ENCODE measurements at places on chromosomes 5 and 9.
A peak's percentile ranks its signal among the peaks of the same experiment; 100 is the strongest.

DNA sequence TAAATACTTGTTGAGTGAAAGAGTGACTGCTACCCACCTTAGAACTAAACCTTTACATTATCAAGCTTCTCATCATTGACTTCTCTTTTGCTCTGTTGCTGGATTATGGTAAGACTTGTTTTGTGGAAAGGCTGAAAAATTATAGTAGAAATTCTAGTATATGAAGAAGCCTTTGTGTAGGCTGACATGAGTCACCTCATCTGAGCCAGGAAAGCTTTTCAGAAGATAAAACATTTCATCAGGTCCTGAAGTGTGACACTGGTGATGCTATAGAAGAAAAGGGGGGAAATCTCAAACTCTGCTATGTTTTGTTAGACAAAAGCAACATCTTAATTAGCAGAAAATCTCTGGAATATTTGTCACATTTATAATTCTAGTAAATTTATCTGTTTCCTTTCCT lies 18.4 kb upstream of the SLC44A1 start:
- ATAC-seq: no peak

GRCh38 chr5:53642061-53642460 lies 81.6 kb downstream of the NDUFS4 start:
- no peak for ATAC-seq

DNA sequence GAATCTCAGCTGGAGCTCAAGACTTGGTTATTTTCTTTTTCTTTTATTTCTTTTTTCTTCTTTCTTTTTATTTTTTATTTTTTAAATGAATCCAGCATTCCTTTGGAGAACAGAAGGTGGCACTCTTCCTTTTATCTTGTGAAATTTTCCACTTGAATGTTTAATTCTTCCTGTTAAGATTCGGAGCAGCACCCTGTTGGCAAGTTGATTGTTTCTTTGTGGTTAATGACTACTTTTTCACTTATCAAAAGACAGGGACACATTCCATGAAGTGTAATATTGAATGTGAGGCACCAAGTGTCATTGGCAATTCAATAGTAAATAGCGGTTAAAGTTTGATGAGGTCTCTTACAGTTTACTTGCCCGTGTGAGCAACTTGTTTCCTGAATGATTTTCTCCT lies 240.5 kb upstream of the CHD1 start:
- no peak for ATAC-seq

- no peak for ATAC-seq
These were observed 47.7 kb upstream of the TEX48 start for GRCh38 chr9:114729706-114730105.

DNA sequence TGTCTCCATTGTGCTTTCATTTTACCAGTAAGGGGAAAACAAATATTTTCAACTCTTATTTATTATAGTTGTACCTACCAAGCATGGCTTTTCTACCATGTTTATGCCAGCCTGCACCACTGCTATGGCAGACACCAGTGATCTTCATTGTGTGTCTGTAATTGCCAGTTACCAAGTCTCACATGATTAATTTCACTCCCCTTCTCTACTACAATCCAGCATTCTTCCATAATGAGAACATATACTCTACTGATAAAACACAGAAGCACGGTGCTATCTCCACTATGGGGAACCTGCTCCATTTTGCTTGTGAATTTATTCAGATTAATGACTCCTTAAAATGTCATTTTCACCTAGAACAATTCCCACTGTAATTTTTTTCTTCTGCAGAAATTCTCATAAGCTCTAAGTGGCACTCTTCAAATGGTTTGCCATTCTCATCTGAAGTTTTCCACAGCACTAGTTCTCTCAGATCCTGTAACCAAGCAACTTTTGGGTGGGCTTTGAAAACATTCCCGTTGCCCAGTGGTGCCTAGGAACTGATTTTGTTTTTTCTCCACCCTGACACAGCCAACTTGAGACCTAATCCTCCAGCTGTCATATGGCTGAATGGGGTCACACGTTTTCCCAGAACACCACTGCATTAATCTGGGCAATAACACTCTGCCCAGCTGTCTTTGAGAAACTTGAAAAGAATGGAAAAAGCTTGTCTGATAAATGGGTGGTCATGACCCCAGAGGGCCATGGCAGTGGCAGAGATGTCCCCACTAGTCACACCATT lies 222.7 kb upstream of the RASEF start:
- no peak for ATAC-seq

- peak; percentile 31 for ATAC-seq
These were observed 96.3 kb upstream of the RANBP3L start for GRCh38 chr5:36397901-36398536.

DNA sequence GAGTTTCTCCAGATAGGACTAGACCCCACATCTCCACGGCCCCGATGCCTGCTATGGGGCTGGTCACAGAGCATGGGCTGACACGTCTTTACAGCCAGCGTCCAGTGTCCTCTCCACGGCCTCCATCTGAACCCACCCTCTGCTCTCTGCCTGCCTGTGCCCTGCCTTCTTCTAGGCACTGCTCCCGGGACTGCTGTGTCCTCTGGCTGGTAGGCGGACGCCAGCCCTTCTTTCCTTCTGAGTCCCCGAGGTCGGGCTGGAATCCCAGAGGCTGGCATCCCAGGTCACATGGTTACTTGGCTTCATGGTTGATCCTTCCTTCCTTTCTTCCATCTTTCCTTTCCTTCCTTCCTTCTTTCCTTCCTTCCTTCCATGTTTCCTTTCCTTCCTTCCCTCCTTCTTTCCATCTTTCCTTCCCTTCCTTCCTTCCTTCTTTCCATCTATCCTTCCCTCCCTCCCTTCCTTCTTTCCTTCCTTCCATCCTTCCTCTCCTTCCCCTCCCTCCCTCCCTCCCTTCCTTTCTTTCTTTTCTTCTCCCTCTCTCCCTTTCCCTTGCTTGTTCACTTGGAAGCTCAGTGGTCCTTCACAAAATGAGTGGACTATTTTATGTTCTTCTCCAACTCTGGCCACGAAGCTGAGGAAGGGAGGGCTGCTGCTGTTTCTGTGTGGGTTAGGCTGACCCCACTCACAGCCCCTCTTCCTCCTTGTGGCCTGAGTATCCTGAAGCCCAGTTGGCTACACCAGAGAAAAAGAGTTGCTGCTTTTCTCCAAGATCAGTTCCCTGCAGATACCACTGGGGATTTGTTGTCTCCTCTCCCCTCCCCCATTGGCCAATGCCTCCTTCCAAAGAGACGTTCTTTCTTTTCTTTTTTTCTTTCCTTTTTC lies 66.8 kb upstream of the NEURL1B start:
- no peak for ATAC-seq

GRCh38 chr9:93653760-93654159 lies 77.4 kb downstream of the PHF2 start:
- no peak for ATAC-seq

GRCh38 chr9:129594632-129595031 lies 26.3 kb downstream of the C9orf50 start:
- ATAC-seq: no peak

DNA sequence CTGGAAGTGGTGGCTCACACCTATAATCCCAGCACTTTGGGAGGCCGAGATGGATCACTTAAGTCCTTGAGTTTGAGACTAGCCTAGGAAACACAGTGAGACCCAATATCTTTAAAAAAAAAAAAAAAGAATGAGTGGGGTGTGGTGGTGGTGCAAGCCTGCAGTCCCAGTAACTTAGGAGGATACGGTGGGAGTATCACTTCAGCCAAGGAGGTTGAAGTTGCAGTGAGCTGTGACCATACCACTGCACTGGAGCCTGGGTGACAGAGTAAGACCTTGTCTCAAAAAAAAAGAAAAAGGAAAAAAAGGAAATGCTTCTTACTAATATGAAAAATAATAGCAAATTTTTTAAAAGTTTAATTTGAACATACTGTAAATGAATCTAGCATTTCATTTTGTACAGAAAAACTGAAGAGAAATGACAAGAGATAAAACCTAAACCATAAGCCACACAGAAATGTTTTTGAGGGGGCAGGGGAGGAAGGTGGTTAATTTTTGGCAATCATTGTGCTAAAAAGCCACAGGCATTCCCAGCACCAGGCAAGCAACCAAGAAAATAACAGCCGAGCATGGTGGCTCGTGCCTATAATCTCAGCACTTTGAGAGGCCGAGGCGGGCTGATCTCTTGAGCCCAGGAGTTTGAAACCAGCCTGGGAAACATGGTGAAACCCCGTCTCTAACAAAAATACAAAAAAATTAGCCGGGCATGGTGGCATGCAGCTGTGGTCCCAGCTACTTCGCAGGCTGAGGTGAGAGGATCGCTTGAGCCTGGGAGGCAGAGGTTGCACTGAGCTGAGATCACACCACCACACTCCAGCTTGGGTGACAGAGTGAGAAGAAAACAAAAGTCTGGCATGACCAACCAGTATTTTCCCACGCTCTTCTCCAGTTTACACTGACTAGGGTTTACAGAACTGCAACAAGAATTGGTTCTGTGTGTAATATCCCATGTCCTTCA lies 114.5 kb upstream of the NR5A1 start:
- no peak for ATAC-seq

DNA sequence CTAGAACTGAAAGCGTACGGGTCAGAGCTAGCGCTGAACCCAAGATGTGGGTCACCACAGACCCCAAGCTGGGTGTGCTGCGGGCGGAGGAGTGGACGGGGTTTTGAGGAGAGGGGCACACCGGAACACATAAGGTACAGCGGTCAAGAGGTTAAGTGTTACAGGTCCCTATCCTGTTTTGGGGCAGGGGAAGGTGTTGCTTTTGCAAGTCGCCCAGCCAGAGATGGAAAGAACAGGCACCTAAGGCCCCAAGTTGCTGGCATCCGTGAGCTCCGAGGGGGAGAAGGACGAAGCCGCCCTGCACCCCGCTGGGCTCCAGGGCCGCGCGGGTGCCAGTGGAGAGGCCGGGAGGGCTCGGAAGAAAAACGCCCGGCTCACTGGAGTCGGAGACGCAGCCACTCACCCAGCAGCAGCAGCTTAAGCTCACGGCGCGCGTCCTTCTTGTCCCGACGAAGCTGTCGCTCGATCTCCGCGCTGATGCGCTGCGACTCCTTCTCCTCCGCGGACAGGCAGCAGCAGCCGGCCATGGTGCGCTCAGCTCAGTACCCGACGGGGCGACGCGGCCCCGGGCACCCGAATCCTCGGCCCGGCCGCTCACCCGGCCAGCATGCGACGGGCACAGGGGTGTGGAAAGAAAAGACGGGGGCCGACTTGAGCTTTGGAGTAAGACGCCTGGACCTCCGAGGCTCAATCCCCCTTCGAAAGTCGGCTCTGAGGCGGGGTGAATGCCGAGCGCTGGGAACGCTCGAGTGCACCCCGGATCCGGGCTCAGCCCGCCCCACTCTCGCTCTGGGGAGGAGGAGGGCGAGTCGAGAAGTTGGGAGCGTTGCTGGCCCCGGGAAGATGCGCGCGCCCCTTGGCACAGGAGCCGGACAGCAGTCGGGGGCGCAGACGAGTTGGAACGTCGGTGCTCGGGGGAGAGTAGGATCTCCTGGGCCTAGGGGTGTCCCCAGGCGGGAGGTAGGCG lies 572 bp downstream of the GNA14 start:
- ATAC-seq: peak; percentile 28

DNA sequence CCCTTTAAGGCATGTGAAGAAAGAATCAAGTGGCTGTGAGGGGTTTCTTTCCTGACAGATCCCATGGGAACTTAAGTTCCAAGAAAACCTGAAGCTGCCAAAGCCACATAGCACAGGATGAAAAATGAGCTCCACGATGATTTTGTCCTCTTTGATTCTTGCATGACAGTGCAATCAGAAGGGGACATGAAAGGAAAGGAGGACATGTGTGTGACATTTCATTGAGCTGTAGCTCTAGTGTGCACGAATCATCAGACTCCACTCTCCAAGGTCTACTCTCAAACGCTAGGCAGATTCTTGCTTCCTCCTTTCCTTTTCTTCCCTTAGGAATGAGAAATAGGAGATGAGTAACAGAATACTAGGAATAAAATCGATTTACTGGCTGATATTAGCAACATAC lies 142.0 kb downstream of the ZNF608 start:
- no peak for ATAC-seq

GRCh38 chr5:62920856-62921255 lies 342.2 kb downstream of the LRRC70 start:
- no peak for ATAC-seq

DNA sequence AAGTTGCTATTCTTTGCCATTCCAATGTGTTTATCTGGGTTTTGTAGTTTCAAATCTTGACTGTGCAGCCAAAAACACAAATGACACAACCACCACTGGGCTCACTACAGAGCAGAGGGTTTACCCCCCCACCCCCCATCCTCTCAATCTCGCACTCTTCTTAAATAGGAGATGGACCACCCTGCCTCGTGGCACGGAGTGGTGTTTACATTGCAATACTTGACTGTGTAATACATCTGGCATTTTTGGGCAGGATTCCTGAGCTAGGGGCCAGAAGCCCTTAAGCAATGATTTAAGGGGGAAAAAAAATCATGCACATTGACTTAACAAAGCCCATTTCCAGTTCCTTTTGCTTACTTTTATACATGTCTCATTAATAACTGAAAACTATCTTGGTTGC lies 19.0 kb downstream of the PTCH1 start:
- no peak for ATAC-seq

GRCh38 chr9:6978591-6978990 lies 220.8 kb downstream of the KDM4C start:
- no peak for ATAC-seq

GRCh38 chr9:128611600-128612394 lies 44.9 kb downstream of the DYNC2I2 start:
- no peak for ATAC-seq

DNA sequence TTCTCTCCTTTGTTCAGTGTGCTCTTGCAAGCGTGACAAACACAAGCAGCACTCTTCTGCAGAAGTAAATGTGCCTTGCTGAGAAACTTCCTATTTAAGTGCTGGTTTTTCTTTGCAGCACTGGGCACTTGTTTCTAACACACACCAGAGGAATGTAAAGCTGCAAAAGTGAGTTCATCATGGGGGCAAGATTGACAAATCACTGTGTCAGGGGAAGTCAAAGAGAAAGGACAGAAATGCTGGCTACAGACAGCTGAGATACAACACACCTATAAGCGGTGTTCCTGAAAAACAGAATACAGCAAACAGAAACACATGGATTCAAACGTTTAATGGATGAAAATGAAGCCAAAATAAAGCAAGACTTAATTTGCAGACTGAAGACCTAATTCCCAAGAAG lies 19.6 kb downstream of the ROR2 start:
- ATAC-seq: no peak

- no peak for ATAC-seq
These were observed 93.5 kb downstream of the FOXD1 start for GRCh38 chr5:73355108-73355507.

DNA sequence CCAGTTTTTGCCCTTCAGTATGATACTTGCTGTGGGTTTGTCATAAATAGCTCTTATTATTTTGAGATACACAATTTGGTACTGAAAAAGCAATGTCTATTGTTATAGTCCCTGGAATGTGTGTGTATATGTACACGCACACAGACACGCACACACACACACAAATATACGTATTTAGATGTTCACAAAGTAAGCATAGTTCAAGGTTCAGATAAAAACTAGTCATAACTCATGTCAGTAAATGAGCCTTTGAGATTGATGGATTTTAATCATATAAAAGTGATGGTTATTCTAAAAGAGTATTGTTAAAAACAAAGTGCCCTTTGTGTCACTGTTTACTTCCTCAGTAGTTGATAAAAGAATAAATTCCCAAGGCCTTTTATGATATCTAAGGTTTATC lies 147.3 kb downstream of the PARP8 start:
- no peak for ATAC-seq

GRCh38 chr9:136399176-136400037 lies 563 bp downstream of the SNAPC4 start:
- peak; percentile 23 for ATAC-seq

GRCh38 chr9:29160763-29161353 lies 1587.6 kb upstream of the C9orf72 start:
- ATAC-seq: peak; percentile 67

Data from esophagus mucosa (tissue), 1 donor.